ENCODE measurements at places on chromosomes 6 and 20.
A peak's percentile ranks its signal among the peaks of the same experiment; 100 is the strongest.

DNA sequence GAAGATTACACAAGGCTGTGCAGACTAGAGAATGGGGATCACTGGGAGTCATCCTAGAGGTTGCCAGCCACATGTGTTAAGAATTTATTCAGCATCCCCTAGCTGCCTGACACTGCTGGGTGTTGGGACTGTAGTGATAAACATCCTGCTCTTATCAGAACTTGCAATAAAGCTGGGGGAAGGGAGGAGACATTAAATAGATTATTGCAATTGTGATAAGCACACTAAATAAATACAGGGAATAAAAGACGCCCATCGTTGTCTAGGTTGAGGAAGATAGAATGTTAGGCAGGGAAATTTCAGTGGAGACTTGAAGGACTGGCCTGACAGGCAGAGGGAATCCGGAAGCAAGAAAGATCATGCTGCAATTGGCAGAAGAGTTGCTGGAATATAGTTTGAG lies 33.2 kb upstream of the TRAM2 start:
- no peak for DNase-seq

GRCh38 chr6:164216368-164216767 lies 801.9 kb downstream of the QKI start:
- no peak for DNase-seq

GRCh38 chr6:133551847-133552341 lies 310.7 kb downstream of the EYA4 start:
- DNase-seq = peak; percentile 99

DNA sequence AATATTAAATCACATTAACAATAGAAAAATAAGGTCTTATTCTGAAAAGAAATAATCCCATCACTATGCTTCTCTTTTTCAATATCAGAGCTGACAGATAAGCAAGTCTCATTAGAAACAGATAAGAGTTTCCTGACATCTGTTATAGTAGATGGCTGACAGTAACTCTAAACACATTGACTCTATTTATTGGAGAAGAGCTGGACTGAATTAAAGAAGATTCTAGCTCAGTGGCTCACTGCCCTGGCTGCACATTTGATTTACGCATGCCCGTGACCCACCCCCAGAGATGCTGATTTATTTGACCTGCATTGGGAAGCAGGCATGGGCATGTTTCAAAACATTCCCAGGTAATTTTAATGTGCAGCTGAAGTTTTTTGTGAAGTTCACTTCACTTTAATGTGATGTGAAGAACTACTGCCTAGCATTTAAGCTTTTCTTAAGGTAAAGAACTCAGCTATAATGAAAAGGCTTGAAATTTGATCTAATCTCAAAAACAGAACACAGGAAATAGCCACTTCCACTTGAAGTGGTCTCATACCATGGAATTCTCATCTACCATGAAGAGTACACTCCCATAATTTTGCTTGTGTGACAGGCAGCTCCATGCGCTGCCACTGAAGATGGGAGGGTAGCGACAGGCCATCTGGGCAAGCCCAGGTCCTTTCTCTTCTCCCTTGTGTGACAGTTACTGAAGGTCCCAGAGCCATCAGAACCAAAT lies 162.3 kb downstream of the TPBG start:
- no peak for DNase-seq

GRCh38 chr20:50802289-50802688 lies 7.4 kb downstream of the BCAS4 start:
- no peak for DNase-seq

DNA sequence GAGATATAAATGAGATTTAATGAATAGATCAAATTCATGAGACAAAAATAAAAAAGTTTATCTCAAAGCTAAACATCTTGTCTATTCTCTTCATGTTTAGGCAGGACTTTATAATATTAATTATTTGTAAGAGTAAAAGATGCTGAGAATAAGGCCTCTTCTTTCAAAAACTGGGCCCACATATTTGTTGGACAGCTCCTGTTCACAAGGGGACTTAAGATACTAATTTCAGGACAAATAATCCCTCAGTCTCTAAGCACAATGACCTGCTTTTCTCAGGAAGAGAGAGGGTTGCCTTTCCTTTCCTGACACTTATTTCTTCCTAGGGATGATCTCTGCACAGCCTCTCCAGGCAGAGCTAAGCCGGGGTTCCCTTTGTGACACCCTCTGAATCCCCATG lies 43.3 kb downstream of the NOX3 start:
- peak; percentile 22 for DNase-seq

GRCh38 chr6:51261691-51262090 lies 443.0 kb downstream of the TFAP2B start:
- DNase-seq = no peak

DNA sequence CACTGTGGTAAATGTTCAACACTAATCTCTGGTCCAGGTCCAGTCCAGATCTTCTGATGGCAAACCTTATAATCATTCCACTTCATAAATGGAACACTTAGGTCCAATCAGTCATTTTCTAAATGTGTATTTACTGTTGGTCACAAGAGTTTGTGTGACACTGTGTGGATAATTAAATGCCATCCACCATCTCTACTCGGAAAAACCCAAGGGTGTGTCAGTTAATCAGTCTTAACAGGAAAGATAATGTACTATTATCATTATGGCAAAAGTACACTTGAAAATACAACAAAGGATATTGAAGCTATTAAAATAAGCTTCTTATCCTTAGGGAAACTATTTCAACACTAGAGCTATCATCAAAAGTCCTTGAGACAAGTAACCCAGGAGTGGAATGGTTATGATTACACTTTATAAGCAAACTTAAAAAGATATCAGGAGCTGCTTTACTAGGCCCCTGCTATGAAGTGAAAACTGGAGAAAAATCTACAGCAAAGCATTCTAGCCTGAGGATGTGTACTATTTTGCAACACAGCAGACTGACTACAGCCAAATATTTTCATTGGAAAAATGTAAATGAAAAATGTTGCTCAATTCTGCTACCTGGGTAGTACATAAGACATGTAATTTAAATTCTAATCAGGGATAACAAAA lies 227.9 kb downstream of the LAMA2 start:
- DNase-seq = no peak

DNA sequence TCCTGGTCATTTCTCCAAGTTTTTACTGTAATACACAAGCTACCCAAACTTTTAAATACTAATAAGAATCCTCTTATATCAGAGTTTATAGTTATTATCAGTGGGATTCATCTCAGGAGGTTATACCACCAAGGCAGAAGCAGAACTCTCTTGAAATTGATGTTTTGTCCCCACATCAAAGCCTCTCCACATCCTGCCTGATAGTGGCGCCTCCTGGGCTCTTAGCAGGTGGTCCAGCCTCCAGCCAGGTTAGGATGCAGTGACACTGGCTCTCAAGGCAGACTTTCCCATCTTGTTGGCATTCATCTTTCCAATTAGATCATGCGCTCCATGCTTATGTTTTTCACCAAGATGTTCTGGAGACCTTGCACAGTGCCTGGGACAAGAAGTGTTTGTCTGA lies 81.8 kb upstream of the INSM1 start:
- no peak for DNase-seq

DNA sequence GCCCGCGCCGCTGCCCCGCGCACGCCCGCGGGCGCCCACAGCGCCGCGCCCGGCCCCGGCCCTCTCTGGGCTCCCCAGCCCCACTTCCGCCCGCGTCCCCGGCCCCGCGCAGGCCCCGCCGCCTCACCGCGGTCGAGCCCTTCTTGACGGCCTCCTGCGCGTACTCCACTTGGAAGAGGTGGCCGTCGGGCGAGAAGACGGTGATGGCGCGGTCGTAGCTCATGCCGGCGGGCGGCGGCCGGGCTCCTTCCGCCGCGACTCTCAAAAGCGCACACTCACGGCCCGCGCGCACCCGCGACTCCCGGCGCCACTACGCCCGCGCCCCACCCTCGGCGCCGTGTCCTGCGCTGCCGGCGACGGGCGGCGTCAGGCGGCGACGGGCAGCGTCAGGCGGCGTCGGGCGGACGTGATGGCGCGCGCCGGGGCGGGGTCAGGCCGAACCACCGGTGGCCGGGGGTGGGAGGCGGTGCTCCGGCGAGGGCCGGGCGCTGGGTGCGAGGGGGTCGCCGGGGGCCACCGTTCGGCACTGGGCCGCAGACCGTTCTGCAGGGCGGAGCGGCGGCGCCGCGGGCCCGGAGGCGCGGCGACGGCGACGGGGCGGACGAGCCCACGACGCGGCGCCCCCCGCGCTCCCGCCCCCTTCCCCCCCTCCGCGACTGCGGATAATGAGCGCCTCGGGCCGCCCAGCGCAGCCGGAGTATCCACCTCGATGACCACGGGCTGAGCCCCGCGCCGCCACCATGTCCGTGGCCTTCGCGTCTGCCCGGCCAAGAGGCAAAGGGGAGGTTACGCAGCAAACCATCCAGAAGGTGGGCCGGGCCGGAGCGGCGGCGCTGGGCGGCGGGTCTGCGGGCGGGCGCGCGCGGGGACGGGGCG lies at the start of the genes PSMA7 and SS18L1:
PSMA7 (minus strand) TSS at position 314 of the 876 bp plus-strand sequence; CDS start at position 223, 91 bp downstream.
SS18L1 (plus strand) TSS at position 689 of the 876 bp plus-strand sequence; CDS start at position 741, 52 bp downstream.
- DNase-seq = peak; percentile 92

GRCh38 chr20:59176812-59177211 lies 13.2 kb downstream of the ZNF831 start:
- DNase-seq = no peak

GRCh38 chr6:152821525-152821924 lies 70.9 kb downstream of the VIP start:
- DNase-seq = no peak

- DNase-seq = no peak
Observed at GRCh38 chr20:3698591-3699001, 13.8 kb downstream of the SIGLEC1 start.

GRCh38 chr6:54892831-54893230 lies 46.3 kb downstream of the FAM83B start:
- peak; percentile 59 for DNase-seq

DNA sequence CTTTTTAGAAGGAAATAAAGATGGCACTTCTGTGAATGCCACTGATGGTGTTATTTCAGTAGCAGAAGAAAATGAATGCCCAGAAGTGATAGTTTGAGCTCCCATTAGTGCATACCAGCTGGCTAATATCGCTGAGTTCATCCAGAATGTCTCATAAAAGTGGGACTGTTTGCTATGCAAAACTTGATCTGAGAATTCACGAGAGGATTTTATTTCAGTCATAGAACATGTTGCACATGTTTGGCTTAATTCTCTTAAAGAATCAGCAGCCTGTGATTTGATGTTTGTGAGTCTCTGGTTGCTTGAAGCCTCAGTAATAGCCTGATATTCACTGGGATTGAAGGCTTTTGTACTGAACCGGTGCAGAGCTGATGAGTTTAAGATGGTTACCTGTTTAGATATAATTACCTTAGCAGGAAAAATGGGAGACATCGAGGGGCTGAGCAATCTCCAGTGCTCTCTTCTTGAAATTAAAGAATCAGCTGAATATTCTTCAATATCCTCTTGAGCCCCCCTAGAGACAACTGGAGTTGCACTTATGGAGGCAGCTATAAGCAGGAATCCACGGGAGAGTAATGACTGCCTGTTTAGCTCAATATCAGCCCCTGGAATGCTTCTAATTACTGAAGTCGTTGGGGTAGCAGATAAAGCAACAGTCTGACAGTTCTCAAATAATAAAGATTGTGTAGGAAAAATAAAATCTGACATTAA lies 955.5 kb downstream of the PHF3 start:
- DNase-seq = no peak

DNA sequence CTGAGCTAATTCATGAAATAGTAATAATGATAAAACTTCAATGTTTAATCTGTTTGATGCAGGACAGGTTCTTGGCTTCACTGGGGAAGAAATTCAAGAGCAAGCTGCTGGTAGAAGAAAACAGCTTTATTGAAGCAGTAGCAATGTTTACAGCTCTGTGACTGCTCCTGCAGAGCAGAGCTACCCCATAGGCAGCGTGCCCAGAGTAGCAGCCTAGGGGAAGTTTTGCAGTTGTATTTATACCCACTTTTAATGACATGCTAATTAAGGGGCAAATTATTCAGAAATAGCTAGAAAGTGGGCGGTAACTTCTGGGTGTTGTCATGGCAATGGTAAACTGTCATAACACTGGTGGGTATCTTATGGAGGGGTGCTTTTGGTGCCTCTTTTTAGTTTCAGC lies 518.0 kb downstream of the RFPL4B start:
- no peak for DNase-seq

DNA sequence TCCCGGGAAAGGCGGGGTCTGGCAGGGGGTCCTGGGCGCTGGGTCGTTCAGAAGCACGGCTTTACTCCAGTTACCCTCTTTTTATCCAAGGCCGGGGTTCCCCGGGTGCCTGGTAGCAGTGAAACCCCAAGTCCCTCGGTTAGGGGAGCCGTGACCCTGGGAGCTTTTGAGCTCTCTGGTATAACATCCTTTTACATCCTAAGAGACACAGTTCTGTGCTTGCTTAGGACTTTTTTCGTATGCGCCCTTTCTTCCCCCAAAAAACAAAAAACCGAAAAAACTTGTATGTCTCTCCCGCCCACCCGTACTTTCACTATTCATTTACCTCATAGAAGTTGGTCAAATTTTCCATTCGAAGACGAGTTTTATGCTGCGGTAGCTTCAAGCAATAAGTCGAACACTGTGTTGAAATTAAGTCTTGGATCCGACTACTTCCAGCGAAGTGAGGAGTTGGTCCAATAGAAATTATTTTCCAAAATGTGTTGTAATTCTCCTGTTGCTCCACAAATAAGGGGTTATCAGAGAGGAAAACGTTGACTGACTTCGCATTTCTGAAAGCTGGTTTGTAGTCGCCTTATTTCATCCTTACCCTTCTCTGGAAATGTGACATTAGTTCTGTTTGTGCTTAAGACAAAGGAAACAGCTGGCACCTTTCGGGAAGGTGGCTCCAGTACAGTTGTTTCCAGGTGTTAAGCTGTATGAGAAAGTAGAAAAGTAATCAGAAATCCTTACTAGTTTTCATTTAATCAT lies 816 bp upstream of the MAN1A1 start:
- peak; percentile 46 for DNase-seq

GRCh38 chr6:119308991-119309657 lies 40.4 kb downstream of the MAN1A1 start:
- DNase-seq = peak; percentile 75

DNA sequence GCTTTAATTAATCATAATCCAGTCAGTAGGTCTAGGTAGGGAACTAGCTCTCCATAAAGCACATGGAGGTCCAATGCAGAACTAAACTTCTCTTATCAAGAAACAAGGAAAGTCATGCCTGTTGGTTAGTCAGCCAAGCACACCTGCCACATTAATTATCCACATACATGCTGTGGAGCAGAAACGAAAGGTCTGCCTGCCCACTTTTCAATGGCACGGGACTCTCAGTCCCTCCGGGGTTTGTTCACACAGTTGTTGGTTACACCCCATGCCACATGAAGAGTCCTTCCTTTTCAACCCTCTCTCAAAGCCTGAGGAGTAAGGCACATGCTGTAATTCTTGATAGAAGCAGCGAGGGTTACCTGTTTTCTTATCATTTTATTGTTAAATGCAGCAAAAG lies 1096.4 kb upstream of the MAP3K7 start:
- no peak for DNase-seq

DNA sequence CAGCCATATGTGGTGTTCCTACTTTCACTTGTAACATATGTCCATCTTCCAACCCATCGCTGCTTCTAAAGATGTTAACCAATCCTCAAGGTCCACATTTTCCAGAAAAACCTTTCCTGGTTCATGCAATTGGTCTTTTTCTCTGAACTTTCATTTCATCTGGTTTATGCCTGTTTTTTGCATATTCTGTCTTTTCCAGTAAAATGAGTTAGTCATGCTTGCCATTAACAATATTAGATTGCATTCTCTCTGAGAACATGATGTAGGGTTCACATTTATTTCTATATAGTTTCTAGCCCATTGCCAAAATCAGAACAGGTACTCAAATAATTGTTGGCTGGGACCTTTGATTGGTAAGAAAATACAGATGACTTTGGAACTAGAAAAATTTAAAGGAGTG lies 36.7 kb downstream of the HIVEP2 start:
- no peak for DNase-seq

GRCh38 chr20:31607640-31608250 lies 2.7 kb downstream of the ID1 start:
- DNase-seq = no peak

- DNase-seq = peak; percentile 58
Observed at GRCh38 chr6:132369526-132369925, 31.7 kb downstream of the MOXD1 start.

Data from fibroblast of skin of scalp (primary cell).